ENCODE measurements at places on chromosomes 1 and 21.

DNA sequence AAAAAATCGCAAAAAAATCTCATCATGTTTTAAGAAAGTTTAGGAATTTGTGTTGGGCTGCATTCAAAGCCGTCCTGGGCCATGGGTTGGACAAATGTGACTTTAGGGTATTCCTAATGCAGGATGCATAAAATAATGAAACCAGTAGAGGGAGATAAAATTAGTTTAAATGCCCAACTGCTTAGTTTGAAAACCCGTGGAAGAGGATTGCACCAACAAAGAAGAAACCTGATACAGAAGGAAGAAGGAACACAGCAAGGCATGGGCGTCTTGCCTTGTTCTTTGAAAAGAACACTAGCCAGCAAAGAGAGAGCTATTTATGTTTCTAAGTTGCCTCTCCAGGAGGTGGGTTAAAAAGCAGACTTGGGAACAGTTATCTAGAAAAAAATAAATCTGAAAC lies 37.9 kb downstream of the WDR3 start:
- DNase-seq: no peak

- DNase-seq: no peak
These were observed 94.4 kb downstream of the PRDM16 start for GRCh38 chr1:3163356-3163755.

DNA sequence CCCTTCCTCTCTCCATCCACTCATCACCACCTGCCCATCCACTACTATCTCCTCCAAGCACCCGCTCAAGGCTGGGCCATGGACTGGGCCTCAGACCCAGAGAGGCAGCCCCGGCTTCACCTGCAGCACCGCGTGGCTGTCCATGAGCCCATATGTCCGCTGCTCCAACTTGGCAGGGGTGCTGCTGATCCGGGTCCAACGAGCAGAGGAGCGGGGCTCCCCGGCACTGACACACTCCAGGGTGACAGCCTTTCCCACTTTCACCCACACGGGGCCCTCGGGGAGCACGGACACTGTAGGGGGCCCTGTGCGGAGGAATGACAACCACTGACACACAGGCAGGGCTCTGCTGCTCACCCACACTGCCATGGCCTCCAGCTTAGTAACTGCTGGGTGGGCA lies 28.9 kb downstream of the LDLRAD2 start:
- no peak for DNase-seq

GRCh38 chr1:88204111-88204510 lies 480.0 kb upstream of the PKN2 start:
- DNase-seq: no peak

DNA sequence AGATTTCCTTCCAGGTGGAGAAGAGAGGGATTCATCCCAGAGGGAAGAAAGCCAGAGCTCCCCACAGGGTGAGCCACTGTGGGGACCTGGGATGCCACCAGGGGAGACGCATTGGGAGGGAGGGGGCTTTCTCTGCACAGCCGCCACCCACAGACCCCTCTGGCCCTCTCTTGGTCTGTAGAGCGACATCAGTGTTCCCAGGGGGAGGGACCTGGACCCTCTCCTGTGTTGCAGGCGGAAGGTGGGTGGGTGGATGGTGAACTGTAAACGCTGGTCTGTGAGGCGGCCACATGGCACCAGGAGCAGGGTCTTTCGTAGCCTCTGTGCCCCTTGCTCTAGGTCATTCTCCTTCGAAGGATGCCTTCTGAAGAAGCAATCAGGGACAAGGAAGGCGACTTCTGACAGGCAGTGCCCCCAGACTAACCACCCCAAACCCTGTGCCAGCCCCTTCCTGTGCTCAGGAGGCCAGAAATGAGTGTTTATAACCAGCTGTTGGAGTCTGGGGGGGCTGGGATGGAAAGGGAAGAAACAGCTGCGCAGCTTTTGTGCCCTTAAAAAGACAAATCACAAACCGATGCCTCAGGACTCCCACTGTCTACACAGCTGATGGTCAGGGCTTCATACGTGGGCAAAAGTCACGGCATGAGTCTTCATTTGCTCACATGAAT lies 121.4 kb upstream of the ZBTB40 start:
- no peak for DNase-seq

DNA sequence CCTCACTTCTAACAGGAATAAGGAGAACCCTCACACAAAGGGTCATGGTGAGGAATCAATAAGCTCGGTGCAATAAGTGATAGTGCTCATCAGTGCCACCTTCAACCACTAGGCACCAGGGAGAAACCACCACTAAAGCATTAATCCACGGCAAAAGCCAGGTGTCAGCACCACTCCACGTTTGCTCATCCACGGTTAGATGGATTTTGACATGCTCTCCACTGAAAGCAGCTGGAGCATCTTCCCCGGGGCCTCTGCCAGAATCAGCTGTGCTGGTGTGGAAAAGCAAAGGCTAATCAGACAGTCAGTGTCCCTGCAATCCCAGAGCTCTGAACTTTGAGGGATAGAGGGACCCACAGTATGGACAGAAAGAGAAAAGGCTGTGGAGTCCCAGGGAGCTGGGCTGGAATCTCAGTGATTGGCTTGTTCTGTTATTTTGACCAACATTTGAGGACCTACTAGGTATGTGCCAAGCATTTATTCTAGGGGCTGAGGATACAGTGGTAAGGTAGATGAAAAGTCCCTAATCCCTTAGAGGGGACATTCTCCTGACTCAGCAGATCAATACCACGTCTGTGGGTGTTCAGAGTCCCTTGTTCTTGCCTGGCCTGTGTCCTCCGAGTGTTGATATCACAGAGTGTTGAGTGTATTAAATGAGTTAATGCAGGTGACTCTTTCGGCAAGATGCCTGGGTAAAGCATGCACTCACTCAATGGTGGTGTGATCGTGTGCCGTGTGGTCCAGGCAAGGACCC lies 41.3 kb downstream of the FHAD1 start:
- no peak for DNase-seq

DNA sequence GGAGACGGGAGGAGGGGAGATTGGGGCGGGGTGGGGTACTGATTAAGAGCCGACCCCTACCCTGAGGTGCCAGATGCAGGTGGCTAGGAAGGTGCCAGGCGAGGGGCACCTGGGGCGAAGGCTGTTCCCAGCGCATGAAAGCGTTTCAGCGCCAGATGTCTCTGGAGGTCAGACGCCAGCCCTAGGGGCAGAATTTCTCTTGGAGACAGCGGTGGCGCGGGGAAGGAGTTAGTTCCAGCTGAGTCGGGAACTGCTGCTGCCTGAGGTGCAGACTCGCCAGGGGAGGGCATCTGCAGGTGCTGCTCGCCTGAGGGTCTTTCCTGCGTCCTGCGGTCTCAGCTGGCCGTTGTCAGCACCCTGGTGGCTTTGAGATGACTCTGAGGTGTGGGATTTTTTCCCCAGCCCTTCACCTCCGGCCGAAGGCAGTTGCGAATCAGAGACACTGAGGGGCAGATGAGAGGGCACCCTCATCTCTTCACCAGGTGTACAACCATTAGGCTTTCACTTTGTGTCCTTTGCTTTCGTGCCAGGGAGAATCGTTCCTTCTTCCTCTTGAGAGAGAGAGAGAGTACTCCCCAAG lies 539 bp downstream of the CGN start:
- no peak for DNase-seq

DNA sequence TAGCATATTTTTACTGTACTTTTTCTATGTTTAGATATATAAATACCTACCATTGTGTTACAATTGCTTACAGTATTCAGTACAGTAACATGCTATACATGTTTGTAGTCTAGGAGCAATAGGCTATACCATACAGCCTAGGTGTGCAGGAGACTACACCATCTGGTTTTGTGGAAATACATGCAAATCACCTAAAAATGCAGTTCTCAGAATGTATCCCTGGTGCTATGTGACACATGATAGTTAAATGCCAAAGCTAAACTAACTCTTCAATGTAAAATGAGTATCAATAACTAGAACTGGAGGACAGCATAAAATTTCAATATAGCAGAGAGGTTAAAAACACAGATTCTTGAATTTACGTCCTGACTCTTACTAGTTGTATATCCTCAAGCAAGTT lies 14.8 kb downstream of the NUCKS1 start:
- no peak for DNase-seq

- DNase-seq: no peak
These were observed 53.3 kb upstream of the TINAGL1 start for GRCh38 chr1:31523012-31523411.

DNA sequence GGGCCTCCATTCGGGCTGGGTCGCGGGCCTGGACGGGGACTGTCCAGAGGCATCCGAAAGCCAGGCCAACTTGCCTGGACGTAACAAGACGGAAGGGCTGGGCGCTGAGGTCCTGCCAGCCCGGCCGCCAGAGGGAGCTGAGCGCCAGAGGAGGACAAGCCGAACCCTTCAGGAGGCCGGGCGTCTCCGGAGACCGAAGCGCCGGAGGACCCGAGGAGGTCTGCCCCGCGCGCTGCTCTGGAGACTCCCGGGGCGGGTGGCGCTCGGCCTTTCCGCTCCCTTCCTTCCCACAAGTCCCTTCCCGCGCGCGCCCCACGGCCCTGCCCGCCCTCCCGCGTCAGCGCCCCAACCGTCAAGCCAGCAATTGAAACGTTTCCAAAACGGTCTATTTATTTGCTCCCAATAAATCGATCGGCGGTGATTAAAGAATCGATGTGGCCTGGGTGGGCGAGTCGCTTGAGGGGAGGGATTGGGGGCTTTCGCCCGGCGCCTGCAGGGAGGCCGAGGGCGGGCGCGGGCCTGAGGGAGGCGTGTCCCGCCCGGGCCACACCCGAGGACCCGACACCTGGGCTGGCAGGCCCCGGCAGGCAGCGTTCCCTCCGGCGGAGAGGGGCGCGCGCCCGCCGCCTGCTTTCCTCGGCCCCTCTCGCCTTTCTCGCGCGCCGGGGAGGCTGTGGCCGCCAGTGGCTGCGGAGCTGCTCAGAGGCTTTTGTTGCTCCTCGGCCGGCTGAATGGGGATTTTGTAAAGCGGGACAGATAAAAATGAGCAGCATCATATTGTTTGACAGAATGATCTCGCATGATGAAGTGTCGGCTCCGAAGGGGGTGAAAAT lies 5.2 kb upstream of the FOXD3 start:
- no peak for DNase-seq

GRCh38 chr1:162191396-162192305 lies 122.2 kb downstream of the NOS1AP start:
- DNase-seq: no peak

DNA sequence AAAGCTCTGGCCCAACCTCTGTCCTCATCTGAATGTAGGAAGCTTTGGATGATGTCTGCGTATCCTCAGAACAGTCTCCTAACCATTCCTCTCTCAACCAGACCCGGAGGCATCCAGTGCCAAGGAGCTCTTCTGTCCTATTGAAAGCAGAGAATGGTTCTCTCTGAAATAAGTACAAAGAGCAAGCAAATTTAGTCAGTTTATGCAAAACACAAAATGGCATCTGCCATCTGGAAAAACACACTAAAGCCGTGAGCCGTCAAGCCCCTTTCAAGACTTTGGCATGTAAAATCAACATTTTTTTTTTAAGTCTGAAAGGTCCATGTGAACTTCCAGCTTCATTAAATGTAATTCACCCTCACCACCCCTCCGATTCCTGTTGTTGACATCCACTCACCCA lies 21.7 kb upstream of the PROX1 start:
- DNase-seq: no peak

GRCh38 chr1:151828921-151829320 lies 2.7 kb downstream of the RORC start:
- no peak for DNase-seq

DNA sequence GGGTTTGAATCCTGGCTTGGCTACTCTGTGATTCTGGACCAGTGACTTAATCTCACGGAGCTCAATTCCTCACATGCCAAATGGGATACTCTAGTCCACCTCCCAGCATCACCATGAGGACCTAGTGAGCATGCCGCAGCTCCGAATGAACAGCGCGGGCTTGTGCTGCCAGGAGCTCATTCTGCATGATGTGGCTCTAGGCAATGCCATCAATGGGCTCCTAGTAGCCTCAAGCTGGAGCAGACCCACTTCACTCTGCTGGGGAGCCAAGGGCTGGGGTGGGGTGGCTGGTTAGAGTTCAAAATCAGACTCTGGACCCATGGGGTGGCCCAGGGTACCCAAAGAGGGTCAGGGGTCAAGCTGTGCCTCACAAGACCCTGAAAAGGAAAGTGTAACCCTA lies 41.5 kb downstream of the CDK18 start:
- no peak for DNase-seq

DNA sequence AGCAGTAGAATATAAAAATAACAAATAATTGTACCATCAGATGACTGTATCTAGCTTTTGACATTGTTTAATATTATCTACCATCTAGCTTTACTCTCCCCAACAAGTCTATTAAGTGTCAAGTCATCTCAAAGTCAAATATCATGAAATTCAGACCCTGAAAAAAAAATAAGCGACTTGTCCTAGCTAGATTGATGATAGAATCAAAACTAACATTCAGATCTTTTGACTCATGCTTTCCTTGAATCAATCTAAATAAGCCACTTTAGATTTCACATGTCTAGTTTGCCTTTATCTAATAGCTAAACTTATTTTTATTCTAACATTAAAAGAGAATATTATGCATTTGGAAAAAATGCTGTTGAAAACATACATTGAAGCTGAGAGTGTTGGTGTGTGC lies 35.4 kb downstream of the CRB1 start:
- no peak for DNase-seq

GRCh38 chr1:156627313-156627880 lies 8.2 kb downstream of the HAPLN2 start:
- DNase-seq: no peak

DNA sequence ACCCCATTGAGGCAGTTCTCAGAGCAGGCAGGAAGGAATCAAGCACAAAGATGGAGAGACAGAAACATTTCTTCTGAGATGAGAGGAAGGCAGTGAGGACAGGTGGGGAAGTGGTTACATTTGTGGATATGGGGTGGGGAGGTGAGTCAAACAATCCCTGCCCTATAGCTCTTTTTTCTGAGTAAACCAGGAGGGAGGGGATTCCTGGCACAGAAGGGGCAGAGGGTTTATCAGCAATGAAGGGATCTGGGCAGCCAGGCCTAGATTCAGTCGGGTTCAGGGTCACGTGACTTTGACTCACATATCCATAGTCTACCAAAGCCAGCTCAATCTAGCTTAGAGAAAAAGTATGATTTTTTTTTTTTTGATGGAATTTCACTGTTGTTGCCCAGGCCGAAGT lies 15.7 kb upstream of the PHC2 start:
- no peak for DNase-seq

DNA sequence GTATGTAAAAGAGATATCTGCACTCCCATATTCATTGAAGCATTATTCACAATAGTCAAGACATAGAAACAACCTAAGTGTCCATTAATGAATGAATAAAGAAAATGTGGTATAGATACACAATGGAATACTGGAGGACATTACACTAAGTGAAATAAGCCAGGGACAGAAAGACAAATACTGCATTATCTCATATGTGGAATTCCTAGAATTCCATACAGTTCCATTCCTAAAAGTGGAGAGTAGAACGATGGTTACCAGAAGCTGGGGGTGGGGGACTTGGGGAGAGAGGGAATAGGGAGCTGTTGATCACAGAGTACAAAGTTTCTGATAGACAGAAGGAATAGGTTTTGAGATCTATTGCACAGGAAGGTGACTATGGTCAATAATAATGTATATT lies 7.4 kb downstream of the TMED5 start:
- DNase-seq: no peak

- DNase-seq: no peak
These were observed 190.0 kb upstream of the C1orf105 start for GRCh38 chr1:172230526-172230925.
